Mammary epithelial cell (primary cell): ENCODE measurements at places on chromosomes 3 and 15. TPM values are rescaled to one million over a fixed set of nuclear protein-coding genes. Genes with fewer than 3 reads are reported as not detected.
A peak's percentile ranks its signal among the peaks of the same experiment; 100 is the strongest.

DNA sequence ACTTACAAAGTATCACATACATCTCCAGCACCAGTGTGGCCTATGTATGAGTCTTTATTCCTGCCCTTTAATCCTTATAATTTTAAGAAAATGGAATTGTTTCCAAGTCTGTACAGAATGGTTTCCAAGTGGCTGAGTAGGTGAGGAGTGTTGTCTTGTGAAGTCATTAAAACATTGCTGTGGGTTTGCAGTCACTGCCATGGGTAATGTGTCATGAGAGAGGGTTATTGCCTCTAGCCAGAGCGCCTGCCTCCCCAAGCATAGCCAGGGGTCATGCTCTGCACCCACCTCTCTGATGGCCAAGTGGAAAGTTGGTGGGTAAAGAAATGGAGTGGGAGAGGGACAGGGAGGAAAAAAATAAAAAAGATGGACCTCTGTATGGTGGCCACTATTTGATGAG lies 25.3 kb downstream of the TRAK1 start:
- no peak for DNase-seq

DNA sequence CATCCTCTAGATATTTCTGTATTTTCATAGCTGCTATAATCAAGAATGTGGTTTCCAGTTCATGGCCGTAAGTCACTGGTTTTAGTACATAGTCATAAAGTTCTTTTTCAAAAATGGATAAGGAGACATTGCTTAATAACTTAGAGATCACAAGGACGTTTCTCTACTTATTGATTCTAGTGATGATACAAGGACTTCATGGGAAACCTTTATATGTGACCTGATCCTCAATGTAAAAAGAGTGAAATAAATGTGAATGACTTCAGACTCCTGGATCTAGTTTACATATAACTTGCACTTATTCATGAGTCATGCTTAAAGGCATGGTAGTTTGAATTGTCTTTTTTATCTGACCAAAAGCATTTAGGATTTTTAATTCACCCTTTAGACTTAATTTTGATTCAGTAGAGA lies 35.2 kb downstream of the TSC22D2 start:
- DNase-seq = peak; percentile 32

GRCh38 chr15:85579957-85580694 lies 199.7 kb downstream of the AKAP13 start:
- DNase-seq = no peak

Gene IMPG2
- total RNA-seq = 0.50 TPM

Gene TPRG1
- total RNA-seq = 3.0 TPM

Gene KLF15
- 0.17 TPM for total RNA-seq
